Erythroblast (primary cell): ENCODE measurements at places on chromosomes 2 and 18.
A peak's percentile ranks its signal among the peaks of the same experiment; 100 is the strongest.

- peak; percentile 66 for DNase-seq
These were observed 48.7 kb upstream of the NEDD4L start for GRCh38 chr18:57995331-57995730.

GRCh38 chr2:29697181-29697580, 224.2 kb downstream of the ALK start:
- no peak for DNase-seq

- DNase-seq, result no peak
These were observed 279.2 kb upstream of the THSD7B start for GRCh38 chr2:136486115-136486514.

DNA sequence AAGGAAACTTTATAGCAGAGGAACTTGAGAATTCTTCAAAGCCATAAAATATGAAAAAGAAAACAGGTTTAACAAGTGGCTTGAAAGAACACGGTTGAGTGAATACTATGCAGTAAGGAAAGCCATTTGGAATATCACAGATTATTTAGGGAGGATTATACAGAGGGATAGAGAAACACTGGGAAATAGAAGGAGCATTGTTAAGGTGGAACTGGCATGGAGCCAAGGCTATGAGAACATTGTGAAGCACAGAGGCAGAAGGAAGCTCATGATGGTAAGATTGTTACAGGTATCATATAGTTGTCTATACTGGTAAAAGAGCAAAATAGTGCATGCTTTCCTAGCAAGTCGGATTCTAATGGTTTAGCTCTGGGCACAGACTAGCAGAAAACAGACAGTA, 87.1 kb downstream of the SS18 start:
- DNase-seq, result peak; percentile 30

DNA sequence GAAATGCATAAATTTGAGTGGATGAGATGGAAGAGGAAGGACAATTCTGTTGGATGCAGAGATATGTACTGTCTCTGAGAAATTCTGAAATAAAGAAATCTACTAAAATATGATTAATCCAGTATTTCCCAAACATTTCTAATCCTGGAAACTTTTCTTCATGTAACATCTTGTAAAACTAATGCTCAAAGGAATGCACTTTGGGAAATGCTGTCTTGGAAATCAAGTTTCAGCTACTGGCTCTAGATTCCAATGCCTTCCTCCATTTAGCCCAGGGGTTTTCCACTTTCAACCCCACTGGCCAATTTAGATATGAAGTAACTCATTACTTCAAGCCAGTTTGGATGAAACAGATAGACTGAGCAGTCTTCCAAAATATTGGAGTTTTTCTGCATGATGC, 355.1 kb downstream of the TXNL1 start:
- DNase-seq, result no peak

DNA sequence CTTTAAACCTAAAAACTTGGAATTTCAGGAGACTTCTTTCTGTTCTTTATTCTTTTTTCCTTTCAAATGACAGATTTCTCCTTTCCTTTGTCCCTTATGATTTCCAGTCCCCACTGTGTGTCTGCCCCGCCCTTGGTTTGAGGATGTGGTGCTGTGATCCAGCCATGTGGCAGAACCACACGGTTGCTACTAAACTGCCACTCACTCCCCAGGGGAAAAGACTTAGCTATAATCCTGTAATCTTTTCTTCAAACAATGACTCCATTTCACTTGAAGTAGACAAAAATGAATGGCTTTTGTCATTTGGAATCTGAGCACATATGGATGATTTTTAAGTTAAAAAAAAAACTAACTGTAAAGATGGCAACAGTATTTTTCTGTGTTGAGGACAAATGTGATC, 76.2 kb upstream of the STAM2 start:
- DNase-seq, result no peak

DNA sequence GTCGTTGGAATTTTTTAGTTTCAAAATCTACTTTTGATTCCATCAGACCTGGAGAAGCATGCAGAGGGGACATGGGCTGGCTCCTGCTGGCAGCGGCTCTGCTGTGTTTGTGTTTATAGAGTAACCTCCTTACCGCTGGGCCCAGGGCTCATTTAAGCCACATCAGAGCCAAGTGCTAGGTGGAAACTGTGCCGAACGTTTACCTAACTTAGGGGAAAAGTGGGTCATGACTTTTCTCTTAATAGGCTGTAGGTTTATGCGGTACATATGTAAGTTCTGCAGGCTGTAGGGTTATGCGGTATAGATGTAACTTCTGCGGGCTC, 17.7 kb downstream of the CNDP2 start:
- DNase-seq, result no peak

- peak; percentile 26 for DNase-seq
These were observed 6.0 kb downstream of the HADHA start for GRCh38 chr2:26238311-26238958.

DNA sequence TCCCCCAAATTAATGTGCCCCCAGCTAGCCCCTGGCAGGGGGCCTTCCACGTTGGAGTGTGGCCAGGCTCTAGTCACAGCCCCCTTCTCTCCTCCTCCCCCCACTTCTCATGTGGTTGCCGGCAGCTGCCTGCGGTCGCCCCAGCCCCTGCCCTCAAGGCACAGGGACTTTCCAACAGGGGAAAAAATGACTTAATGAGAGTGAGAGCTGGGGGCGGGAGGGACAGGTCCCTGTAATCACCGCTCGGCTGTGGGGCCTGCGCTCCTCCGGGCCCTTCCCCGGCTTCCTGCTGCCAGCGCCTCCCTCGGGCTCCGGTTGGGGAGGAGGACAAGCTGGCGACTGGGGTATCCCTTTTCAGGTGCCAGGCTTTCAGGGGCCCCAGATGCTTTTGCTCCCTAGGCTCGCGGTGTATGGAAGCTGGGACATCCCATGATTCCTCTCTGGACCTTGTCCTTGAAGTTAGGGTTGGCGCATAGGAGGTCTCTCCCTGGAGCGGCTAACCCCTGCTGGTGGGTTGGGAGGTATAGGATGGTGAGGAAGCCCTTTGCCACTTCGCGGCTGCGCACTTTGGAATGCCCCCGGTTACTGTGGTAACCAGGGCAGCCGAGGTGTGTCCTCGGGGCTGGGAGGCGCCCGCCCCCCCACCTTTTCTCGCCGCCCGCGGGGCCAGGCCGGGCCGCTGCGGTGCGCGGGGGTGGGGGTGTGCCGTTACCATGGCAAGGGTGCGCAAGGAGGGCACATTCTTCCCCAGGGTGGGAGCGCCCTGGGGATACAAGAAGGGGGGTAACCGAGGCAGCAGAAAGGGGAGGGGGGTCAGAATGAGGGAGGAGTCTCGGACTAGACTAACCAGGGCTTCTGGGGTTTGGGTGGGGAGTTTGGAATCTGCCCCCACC, 16.1 kb downstream of the WNT10A start:
- DNase-seq, result no peak
